H9 (cell line): ENCODE measurements at places on chromosomes 6 and 20.

DNA sequence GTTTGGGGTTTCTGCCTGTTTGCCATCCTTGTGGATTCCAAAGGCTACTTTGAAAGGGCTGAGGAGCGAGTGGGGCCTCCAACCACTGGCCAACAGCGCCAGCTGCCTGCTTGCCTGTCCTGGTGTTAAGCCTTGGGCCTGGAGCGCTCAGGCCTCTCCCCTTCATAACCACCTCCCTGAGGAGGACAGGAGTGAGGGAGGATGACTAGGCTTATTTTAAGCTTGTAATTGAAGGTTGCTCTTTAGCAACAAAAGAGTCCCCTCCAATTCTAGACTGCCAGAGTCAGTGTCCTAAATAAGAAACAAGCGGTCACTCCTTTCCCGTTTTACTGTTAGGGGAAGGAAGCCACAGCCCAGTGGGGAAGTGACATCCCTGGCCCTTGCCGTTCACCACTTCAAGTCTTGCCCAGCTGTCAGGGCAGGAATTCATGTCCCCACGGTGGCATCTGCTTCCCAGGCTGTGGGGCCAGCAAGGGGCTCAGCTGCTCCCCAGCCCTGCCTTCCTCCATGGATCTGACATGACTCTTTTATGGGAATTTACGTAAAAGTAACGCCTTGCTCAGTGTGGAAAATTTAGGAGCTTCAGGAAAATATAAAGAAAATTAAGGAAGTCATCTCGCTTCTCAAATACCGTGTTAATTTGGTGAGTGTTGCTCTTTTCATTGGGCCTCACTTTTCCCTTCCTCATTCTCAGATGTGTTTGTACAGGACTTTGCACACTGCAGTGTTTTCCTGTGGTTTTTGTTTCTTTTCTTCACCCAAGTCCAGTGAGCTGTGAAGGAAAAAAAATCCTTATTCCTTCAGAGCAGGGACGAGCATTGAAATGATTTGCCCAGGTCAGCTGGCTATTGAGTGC is 57.8 kb downstream of the SSR1 start:
- H3K4me3 ChIP-seq: no peak overlapping the region
- H3K4me1 ChIP-seq: no peaks in the 10 kb centered on the region; the same call in 1 of the 2 replicates
- no peak for DNase-seq
- peaks cover 3% of the 10 kb centered on the region; the same call in 1 of the 3 replicates for H3K36me3 ChIP-seq
- no peaks in the 10 kb centered on the region; the same call in 1 of the 2 replicates for H3K27me3 ChIP-seq

- no peak for DNase-seq
- H3K36me3 ChIP-seq: no peaks in the 10 kb centered on the region; the same call in 2 of the 3 replicates
- no peak overlapping the region for H3K4me3 ChIP-seq
- H3K27ac ChIP-seq: no peak overlapping the region
- peaks cover 10% of the 10 kb centered on the region; the same call in 1 of the 2 replicates for H3K4me1 ChIP-seq
Measured at GRCh38 chr6:44169886-44170570, 11.4 kb downstream of the CAPN11 start.

GRCh38 chr6:121520337-121521163 is 85.1 kb downstream of the GJA1 start:
- no peaks in the 10 kb centered on the region; the same call in 1 of the 2 replicates for H3K27me3 ChIP-seq
- no peak overlapping the region for H3K4me3 ChIP-seq
- DNase-seq: no peak
- H3K4me1 ChIP-seq: peaks cover 7% of the 10 kb centered on the region; the same call in 1 of the 2 replicates
- no peaks in the 10 kb centered on the region for H3K36me3 ChIP-seq

DNA sequence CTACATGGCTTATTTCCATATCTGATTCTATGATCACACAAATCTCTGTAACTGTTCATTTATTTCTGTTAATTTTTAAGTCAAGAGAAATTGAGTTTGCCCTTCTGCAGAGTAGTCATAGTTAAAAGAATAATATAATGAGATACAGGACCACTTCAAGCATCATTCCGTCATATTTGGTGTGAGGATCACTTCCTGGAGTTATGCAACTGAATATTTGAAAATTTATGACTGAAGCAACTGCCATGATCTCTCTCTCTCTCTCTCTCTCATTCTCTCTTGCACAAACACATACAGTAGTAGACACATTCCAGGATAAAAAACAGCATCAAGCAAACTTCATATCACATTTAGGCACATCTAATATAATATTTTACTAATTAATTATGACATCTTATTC is 116.4 kb downstream of the COL9A1 start:
- no peak overlapping the region for H3K4me3 ChIP-seq
- DNase-seq: no peak
- H3K4me1 ChIP-seq: no peaks in the 10 kb centered on the region
- no peaks in the 10 kb centered on the region for H3K27me3 ChIP-seq
- H3K36me3 ChIP-seq: no peaks in the 10 kb centered on the region

DNA sequence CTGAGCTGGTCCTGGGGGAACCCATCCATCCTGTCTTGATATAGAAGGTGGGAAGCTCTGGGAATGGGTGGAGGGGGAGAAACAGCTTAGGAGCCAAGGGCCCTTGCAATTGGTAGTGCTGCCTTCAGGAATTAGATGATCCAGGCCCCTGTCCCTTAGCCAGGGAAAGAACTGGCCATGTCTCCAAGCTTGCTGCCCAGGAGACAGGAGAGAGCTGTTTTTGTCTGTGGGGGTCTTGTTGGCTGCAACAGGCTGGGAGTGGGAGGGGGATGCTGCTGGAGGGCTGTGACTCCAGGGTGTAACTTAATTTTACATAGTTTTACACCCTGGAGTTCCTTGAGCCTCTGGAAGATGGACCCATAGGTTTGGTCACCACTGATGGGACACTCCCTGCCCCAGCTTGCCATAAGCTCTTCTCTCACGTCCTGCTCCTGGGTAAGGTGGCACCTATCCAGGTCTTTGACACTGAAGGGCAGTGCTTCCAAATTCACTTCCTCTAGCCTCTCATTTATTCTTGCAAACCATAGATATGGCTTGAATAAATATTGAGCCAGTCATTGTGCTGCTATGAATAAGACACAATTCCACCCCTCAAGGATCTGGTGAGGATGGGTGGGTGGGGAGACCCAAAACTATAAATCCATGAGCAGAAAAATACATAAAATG is 16.8 kb downstream of the VEGFA start:
- no peak overlapping the region for H3K27ac ChIP-seq
- no peak for DNase-seq
- H3K27me3 ChIP-seq: no peaks in the 10 kb centered on the region
- H3K4me1 ChIP-seq: no peaks in the 10 kb centered on the region
- no peak overlapping the region for H3K4me3 ChIP-seq

DNA sequence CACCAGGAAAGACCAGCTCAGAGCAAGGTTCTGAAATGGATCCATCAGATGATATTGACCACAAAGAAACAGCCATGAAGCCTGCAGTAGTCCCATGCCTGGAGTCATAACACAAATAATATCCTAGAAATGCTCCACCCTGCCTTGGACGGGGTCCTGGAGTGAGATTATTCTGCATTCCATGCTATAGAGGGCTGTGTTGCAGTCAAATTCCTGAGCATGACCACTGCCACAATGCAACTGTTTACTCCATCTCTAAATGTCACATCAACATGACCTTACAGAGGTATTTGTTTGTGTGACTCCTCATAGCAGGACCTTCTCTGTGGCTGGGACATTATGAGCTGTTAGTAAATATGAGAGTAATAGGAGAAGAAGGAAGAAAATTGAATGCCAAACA is 257.5 kb upstream of the TCF21 start:
- DNase-seq: no peak
- no peaks in the 10 kb centered on the region for H3K4me1 ChIP-seq
- no peak overlapping the region for H3K27ac ChIP-seq
- no peaks in the 10 kb centered on the region for H3K36me3 ChIP-seq

- no peaks in the 10 kb centered on the region; the same call in 1 of the 2 replicates for H3K4me1 ChIP-seq
- DNase-seq: peak; percentile 66
- no peaks in the 10 kb centered on the region for H3K27me3 ChIP-seq
- H3K36me3 ChIP-seq: no peaks in the 10 kb centered on the region; the same call in 2 of the 3 replicates
Measured at GRCh38 chr6:169725125-169726048, 1.1 kb upstream of the PHF10 start.

- H3K27ac ChIP-seq: no peak overlapping the region
- no peak overlapping the region for H3K4me3 ChIP-seq
- no peaks in the 10 kb centered on the region for H3K36me3 ChIP-seq
- no peaks in the 10 kb centered on the region for H3K27me3 ChIP-seq
- DNase-seq: no peak
Measured at GRCh38 chr6:86595641-86596040, 341.7 kb upstream of the HTR1E start.

GRCh38 chr20:61949714-61950640 is 115.7 kb downstream of the TAF4 start:
- peaks cover 2% of the 10 kb centered on the region; the same call in 1 of the 2 replicates for H3K36me3 ChIP-seq
- no peak for DNase-seq
- no peak overlapping the region for H3K27ac ChIP-seq
- H3K4me3 ChIP-seq: no peak overlapping the region

DNA sequence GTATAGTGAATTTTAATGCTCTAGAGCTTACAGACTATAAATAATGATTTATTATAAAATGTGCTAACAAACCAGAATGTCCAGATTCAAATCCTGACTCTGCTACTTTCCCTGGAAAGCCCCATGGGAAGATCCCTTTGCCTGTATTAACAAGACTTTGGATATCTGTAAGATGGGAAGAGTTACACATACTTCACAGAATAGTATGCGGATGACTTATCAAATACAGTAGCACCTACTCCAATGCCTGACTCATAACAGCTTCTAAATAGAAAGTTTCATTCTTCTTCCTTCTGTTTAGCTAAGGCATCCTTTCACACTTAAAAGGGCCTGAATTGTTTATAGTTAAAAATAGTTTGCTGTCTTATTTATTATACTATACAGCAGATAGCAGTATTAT is 166.3 kb downstream of the KCNQ5 start:
- H3K36me3 ChIP-seq: no peaks in the 10 kb centered on the region
- no peaks in the 10 kb centered on the region; the same call in 1 of the 2 replicates for H3K4me1 ChIP-seq
- no peak overlapping the region for H3K4me3 ChIP-seq

DNA sequence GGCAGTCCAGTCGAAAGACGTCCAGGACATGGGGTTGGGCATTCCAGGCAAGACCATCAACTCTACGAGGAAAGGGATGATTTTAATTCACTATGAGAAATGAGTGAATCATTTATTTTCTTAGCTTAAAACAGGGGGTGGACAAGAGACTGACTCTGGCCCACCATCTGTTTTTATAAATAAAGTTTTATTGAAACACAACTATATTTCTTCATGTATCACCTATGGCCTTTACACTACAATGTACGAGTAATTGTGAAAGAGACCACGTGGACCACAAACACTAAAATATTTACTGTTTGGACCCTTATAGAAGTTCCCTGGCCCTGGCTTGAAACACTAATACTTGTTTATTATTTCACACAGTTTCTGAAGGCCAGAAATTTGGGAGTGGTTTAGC is 15.6 kb upstream of the RSPO4 start:
- no peaks in the 10 kb centered on the region for H3K36me3 ChIP-seq
- H3K4me3 ChIP-seq: no peak overlapping the region
- H3K4me1 ChIP-seq: no peaks in the 10 kb centered on the region
- H3K27ac ChIP-seq: no peak overlapping the region
- no peaks in the 10 kb centered on the region for H3K27me3 ChIP-seq

DNA sequence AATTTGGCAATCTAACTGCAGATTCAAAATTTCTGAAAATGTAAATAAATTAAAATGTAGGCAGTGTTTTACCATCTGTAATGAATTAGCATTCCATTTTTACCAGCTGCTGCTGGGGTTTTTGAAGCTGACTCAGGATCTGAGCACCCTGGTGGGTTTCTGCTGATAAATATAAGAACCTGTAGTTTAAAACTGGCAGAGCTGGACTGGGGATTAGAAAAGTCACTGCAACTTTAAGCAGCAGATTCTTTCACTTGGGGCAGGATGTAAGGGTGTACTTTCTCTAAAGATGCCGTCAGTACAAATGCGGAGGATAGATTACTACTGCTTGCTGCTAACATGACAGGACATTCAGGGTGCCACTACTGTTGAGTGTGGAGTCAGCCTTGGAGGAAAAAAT is 341.8 kb downstream of the CDKAL1 start:
- no peaks in the 10 kb centered on the region for H3K27me3 ChIP-seq
- no peak overlapping the region for H3K27ac ChIP-seq
- no peaks in the 10 kb centered on the region for H3K36me3 ChIP-seq
- peaks cover 16% of the 10 kb centered on the region for H3K4me1 ChIP-seq

DNA sequence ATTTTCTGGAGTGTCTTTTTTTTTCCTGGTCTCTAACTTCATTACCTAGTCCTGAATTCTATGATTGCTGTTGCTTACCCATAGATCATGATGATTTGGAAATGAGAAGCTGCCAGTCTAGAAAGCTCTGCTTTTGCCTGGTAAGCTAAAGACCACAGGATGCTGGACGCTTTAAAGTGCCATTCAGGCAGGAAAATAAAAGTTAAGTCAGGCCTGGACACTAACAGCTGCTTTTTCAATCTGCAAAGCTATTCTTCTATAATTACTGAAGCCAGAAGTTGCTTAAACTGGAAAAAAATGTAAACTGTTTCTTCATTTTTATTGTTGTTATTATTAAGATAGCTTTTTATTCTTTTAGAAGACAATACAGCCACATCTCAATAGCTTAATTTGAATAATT is 129.8 kb upstream of the SPACA1 start:
- no peaks in the 10 kb centered on the region for H3K27me3 ChIP-seq
- H3K4me1 ChIP-seq: no peaks in the 10 kb centered on the region; the same call in 1 of the 2 replicates
- H3K27ac ChIP-seq: no peak overlapping the region
- DNase-seq: no peak
- H3K4me3 ChIP-seq: no peak overlapping the region

DNA sequence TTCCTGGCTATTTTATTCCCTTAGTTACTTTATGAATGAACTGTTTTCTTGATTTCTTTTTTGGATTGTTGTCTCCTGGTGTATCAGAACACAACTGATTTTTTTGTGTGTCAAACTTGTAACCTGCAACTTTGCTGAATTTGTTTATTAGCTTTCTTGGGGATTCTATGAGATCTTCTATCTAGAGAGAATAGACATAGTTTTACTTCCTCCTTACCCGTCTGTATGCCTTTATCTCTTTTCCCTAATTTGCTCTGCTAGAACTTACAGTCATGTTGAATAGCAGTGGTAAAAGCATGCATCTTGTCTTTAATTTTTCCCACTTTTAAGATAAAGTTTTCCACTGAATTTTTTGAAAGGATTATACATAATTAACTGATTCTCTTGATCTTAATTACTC is 13.2 kb downstream of the RNF146 start:
- DNase-seq: no peak
- H3K4me1 ChIP-seq: no peaks in the 10 kb centered on the region
- no peak overlapping the region for H3K4me3 ChIP-seq
- H3K27ac ChIP-seq: no peak overlapping the region
- H3K36me3 ChIP-seq: peaks cover 21% of the 10 kb centered on the region

DNA sequence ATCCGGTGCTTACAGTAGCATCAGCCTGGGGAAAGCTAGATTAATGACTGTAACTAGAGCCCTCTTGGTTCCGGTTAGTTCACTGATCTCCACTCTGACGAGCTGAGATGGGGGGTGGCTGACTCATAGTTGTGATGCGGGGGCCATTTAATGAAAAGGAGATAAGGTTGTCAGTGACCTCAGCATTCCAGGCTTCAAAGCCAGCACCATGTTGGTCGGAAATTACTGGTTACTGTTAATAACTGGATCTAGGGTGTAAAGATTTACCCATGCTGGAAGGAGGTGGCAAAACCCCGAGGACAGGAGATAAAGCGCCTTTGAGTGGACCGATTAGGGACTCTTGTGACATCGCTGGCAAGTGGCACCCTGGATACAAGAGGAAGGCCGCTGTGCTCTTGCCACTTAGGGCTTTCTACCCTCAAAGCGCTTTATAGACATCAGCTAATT is 21.1 kb downstream of the FOXC1 start:
- DNase-seq: no peak
- H3K4me3 ChIP-seq: no peak overlapping the region
- no peaks in the 10 kb centered on the region for H3K36me3 ChIP-seq
- no peak overlapping the region for H3K27ac ChIP-seq

- no peaks in the 10 kb centered on the region for H3K4me1 ChIP-seq
- H3K27me3 ChIP-seq: no peaks in the 10 kb centered on the region
- H3K27ac ChIP-seq: no peak overlapping the region
Measured at GRCh38 chr20:43529051-43529450, 21.6 kb downstream of the L3MBTL1 start.
